ENCODE measurements at places on chromosomes 4 and X.

GRCh38 chrX:68428431-68428830, 4.9 kb downstream of the OPHN1 start:
- peak; percentile 89 for DNase-seq

GRCh38 chr4:158484173-158484885, 37.4 kb upstream of the RXFP1 start:
- DNase-seq, result peak; percentile 50

DNA sequence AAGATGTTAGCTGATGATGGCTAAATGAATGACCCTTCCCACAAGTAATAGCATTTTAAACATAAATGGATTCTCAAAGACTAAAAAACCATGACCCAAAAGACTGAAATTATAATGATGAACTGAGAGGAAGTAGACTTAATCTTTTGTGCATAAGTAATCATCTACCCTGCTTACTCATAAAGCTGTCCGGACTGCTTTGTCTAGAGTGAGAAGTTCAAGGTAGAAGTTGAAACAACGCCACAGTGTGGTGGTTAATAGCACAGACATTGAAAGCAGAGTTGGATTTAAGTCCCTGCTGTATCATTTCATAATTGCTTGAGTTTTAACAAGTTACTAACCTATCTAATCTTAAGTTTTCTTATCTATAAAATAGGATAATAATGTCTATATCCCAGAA, 346.6 kb downstream of the CENPC start:
- peak; percentile 70 for DNase-seq

DNA sequence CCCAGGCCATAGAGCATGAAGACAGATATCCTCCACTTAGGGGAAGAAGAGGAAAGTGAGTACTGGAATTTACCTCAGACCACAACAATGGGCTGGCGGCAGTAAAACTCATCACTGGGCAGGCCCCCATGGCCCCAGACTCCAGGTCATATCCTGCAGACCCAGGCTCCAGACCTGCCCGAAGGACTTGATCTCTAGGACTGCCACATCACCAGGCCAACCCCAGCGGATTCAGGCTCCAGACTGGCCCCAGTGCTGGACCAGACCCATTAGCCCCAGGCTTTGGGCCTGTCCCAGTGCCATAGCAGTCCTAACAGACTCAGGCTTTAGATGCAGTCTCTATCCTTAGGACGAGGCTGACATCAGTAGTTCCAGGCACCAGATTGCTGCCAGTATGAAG, 190.6 kb downstream of the DLG3 start:
- DNase-seq, result no peak

- DNase-seq, result no peak
Observed at GRCh38 chrX:15812192-15812938, 22.1 kb downstream of the ZRSR2 start.

GRCh38 chr4:183287309-183287659, 32.8 kb downstream of the CLDN22 start:
- no peak for DNase-seq

DNA sequence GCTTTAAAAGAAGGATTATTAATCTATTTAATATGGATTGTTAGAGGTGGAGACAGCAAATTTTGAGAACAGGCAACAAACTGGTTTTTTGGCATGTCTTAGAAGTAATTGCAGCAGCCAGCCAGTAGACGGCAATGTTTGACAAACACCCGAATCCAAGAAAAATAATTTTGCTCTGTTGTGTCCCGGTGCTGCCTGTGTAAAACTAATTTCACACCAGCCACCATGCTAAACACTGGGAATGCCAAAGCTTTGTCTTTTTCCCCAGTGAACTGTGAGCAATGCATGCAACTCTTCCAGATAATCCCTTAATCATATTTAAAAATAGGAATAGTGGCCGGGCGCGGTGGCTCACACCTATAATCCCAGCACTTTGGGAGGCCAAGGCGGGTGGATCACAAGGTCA, 25.9 kb downstream of the SMIM31 start:
- peak; percentile 39 for DNase-seq

DNA sequence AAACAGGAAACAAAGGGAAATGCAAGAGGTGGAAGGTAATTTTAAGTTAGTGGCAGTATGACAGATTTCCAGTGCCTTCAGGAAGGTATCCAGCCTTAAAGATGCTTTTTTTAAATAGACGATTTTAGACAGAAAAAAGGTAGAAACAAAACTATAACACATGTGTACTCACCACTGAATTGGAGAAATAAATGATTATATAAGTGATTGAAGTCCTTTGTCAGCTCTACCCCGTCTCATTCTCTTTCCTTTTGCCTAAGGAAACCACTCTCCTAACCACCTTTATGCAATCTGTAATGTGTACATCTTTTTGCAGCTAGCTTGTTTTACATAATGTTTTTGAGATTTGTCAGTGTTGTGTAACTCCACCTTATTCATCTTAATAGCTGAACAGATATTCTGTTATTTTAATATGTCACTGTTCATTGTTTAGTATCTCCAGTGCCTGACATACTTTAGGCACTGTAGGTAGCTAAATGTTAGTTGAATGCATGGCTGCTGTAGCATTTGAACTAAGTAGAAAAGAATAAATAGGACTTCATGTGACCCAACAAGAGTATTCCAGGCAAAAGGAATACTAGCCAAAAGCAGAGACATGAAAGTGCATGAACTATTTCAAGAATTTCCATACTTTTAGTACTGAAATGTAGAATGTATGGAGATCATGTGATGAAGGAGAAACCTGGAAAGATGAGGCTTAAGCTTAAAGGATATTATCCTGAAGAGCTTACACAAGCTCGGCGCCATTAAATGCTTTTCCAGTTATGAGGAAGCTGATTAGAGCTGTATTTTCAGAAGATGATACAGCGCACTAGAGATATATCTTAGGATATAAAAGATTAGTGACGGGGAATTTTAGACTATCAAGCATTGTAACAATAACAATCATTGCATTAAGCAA, 865 bp downstream of the FAM200B start:
- peak; percentile 24 for DNase-seq

DNA sequence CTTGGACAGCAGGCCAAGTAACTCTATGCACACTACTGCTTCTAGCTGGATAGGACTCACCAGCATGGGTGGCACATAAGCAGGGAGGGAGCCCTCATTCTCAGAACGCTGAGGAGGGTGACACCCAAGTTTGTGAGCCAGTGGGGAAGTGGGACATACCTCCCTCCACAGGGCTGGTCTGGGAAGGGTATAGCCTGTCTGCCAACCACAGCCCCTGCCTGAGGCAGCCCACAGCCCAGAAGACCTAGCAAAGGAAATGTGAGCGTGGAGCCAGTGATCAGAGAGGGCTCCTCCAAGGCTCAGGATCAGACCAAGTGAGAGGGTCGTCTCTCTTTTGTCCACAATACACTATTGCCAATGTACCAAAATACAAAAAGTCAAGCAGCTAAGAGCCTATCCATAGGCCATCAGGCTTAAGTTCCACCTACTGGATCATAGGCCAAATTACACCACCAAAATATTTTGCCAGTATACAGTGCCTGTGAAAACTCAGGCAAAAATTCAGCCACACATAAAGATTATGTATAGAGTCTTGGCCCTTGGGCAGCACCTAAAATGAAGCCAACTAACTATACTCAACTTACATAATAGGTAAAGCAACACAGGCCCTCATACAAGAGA, 1203.1 kb downstream of the PCDH18 start:
- no peak for DNase-seq

DNA sequence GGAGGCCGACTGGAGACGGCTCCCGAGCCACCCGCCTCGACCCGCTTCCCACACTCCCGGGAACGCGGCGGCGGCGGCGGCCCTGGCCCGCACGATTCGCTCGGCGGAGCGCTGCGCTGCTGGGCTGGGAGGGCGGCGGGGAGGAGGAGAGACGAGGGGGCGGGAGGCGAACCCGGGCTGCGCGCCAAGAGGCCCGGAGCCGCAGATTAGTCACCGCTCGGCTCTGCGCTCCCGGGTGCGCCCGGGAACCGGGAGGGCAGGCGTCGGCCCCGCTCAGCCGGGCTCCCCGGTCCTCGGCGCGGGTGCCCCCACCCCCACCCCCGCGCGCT, 11.2 kb upstream of the BCOR start:
- peak; percentile 78 for DNase-seq

DNA sequence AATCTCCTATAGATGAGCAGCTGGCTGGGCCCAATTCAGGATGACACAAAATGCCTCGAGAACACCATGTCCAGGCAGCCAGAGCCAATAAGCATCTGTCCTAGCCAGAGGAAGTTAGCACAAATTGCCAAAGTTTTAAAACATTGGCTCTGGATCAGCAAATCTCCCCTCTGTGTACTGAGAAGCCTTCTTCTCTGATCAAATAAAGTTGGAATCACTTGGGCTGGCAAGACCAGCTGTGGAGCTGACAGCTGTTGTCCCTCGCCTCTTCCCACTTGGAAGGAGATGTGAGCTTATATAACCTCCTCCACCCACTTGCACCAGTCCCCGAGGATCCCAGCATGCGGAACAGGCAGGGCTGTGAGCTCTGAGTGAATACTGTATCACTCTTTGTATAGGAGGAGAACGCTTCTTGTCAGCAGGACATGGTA, 183.9 kb downstream of the OPHN1 start:
- DNase-seq, result no peak

- DNase-seq, result no peak
Observed at GRCh38 chrX:141989134-141989533, 85.4 kb downstream of the MAGEC1 start.

GRCh38 chrX:132092439-132093065, 35.3 kb downstream of the FRMD7 start:
- DNase-seq, result peak; percentile 61

- peak; percentile 23 for DNase-seq
Observed at GRCh38 chr4:56307423-56307822, 79.9 kb downstream of the AASDH start.

DNA sequence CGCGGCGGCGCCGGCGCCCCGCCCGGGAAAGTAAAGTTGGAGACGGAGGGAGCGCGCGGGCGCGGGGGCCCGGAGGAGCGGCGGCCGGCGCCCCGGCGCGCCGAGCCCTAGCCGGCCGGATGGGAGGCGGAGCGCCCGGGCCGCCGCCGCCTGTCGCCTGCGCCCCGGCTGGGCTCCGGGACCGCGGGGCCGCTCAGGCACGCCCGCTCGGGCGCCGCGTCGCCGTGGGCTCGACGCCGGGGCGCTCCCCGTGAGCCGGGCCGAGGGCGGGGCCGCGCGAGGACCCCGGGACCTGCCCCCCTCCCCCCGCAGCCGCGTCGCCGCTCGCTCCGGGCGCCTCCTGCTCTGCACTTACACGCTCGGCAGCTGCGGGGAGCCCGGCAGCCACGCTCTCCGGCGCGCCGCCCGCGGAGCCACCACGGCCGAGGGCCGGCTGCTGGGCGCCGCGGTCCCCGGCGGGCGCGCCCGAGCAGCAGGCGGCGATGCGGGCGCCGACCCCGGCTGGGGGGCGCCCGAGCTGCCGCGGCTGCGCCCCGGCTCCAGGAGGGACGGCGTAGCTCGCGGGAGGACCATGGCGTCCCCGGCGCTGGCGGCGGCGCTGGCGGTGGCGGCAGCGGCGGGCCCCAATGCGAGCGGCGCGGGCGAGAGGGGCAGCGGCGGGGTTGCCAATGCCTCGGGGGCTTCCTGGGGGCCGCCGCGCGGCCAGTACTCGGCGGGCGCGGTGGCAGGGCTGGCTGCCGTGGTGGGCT, at the start of gene ADRA2C:
Gene ADRA2C, plus strand, starts transcription at position 350 of the 749 bp plus-strand sequence. Its CDS starts 222 bp downstream, at position 572.
- no peak for DNase-seq

- no peak for DNase-seq
Observed at GRCh38 chr4:152599095-152599494, 63.2 kb upstream of the FBXW7 start.

- no peak for DNase-seq
Observed at GRCh38 chr4:140877781-140878180, 121.6 kb upstream of the TBC1D9 start.

DNA sequence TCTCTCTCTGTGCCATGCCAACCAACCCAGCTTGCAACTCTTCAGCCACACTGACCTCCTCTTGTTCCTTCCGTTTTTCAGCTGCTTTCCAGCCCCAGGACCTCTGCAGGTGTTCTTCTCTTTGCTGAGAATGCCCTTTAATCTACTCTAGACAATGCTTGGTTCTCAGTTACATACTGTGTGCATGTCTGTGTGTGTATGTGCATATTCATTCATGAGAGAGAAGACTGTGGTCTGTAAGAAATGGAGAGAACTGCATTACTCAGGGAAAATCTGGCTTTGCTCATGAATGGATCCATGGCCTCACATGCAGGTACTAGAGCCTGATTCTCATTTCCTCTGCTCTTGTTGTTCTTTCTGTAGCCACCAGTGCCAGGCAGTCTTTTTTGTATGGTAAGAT, 636.9 kb upstream of the TENM3 start:
- no peak for DNase-seq

DNA sequence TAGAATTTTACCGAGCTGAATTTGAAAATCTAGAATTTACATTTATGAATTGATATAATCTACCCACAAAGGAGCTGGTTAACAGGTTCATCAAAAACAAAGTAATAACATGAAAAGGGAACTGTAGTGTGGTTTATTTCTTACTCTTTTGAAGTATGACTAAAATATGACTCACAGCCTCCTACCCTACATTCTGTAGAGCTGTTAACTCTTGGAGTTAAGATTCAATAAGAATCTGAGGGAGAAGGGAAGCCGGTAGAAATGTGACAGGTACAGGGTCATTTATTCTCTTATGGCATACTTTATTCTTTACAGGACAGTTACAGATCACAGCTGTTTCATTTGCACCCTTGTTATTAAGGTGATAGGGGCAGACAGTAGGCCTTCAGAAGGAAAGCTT, 132.2 kb upstream of the FAM47B start:
- peak; percentile 42 for DNase-seq

- peak; percentile 28 for DNase-seq
Observed at GRCh38 chrX:37685381-37686359, at the start of gene XK. XK (plus strand) TSS chrX:37685791; CDS start chrX:37685962, 171 bp downstream.

DNA sequence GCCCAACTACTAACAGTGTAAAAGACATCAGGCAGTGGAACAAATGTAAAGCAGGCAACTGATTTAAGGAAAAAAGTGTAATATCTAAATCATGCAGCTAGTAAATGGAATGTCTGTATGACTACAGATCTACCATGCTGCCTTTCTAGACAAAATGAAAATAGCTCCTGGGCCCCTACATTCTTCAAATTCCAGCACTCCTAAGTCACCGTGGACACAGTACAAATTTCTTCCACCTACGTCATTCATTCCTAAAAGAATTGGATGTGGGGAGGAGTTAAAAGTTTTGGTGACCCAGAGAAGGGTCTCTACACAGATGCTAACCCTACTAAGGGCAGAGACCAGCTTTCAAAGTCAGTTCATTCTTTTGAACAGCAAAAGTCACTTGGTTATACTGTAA, 137.2 kb upstream of the ARHGEF9 start:
- DNase-seq, result peak; percentile 89

- no peak for DNase-seq
Observed at GRCh38 chr4:38185406-38186144, 225.4 kb downstream of the PTTG2 start.

DNA sequence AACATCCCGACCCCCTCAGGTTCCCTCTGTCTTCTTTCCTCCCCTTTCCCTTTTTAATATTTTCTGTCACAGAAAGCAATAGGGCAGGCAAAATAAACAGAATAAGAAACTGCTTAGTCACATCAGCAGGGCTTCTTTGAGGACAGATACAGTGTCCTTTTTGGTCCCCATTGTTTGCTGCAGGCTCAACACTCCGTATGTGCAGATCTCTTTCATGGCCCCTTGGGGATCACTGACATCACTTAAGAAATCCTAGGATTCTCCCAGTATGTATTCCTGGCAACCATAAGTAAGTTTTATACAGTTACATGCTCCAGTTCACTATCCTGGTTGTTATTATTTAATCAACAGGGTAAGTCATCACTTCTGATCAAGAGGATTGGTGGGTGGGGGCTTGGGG, 448.0 kb downstream of the NKX6-1 start:
- no peak for DNase-seq

- no peak for DNase-seq
Observed at GRCh38 chrX:151873096-151873495, 39.6 kb upstream of the MAGEA4 start.

- DNase-seq, result no peak
Observed at GRCh38 chr4:3628868-3629175, 96.6 kb upstream of the LRPAP1 start.

Data from fibroblast of skin of back (primary cell).